ENCODE measurements at places on chromosomes 3 and 15.

DNA sequence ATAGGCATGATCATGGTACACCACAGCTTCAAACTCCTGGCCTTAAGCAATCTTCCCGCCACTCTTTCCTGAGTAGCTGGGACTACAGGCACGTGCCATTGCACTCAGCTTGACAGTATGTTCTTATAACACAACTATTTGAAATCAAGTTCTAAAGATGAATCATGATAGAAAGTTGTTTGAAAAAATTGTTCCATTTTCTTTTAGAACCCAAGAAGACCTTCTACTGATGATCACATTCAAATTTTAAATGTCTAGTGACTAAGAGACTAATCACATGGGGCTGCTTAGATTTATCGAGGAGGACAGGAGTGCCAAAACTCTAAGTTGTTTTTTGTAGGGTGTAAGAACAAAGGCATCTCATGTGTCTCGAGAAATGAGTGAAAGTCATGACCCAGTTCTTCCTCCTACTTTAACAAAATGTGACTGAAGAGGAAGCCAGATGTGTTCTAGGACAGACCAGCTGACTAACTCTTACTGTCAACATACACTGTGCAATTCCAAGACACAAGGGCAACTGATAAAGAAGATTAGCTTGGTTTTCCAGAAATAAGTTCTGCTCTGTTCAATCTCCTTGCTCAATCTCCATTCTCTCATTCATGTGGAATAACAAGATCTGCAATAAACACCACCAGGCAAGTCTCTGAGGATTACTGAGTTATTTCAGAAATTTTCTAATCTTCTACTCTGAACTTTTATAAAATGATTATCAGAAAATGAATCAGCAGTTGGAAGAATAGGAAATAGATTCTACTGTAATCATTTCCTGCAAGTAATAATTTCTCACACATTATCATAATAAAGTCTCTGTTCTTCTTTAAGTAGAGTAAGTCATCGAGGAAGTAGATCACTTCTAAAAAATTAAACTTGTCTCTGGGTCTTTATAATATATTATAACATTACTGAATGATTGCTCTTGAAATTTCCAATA, 122.6 kb upstream of the CCNL1 start:
- peak; percentile 56 for DNase-seq

DNA sequence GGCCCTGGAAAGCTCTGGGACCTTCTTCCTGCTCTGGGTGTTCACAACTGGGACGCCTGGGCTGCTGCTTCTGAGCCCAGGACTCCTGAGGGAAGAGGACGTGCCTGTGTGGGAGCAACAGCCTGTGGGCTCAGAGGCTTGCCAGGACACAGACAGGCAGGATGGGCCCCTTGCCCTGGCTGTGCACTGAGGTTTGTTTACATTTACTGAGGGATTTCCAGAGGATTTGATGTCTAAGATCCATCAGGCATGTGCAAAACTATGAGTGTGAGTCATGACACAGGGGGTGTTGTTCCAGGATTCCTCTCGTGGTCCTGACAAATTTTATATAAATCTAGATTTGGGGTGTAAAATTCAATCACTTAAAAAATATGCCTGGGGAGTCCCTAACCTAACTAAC, 10.6 kb downstream of the CCR9 start:
- DNase-seq = peak; percentile 38

GRCh38 chr3:71447803-71448202, 135.7 kb downstream of the FOXP1 start:
- DNase-seq = no peak

DNA sequence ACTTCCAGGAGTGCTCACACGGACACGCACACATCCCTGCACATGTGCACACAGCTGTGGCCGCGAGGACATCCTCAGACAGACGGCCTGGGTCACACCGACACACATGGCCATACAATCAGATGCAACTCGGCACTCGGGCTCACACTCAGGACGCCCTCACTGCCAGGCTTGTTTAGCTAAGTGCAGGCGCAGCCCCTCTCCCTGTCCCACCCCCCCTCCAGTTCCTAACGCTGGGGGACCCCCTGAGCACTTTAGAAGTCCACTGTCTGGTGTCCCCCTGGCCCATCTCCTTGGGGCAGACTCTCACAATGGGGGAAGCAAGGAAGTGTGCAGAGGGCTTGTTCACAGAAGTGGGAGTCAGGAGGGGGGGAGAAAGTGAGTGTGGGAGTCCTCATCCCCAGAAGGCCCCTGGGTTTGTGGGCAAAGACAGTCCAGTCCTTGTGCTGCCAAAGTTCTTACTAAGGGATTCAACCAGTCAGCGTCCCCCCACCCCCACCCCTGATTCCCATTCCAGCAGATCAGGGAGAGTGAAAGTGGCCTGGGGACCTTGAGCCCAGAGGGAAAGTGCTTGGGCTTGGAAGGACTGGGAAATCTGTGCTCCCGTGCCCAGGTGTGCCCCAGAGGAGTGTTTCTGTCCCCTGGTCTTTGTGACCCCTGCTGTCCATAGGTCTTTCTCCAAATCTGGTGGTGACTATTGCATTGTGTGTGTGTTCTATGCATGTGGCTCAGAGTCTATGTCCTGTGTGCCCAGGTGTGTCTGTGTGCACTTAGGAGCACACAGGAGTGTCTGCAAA, 767 bp upstream of the GATA2 start:
- no peak for DNase-seq

GRCh38 chr3:148319161-148319915, 378.4 kb upstream of the AGTR1 start:
- peak; percentile 47 for DNase-seq

DNA sequence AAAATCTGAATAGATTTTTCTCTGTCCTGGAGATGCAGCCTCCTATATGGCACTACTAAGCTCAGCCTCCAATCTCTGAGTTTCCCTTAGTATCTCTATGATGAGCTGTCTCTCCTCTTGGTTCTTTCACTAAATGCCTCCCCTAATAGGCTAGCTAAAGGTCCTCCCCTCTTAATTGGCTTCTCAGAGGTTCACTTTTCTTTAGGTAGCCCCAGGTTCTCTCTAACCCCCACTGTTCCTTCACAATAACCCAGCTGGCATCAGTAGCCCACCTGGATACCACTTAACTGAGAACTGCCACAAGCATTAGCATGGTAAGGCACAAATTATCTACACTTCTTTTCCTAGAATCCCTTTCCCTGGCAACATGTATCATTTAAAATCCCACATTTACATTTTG, 523.2 kb downstream of the IGSF11 start:
- DNase-seq = no peak

- DNase-seq = peak; percentile 97
Measured at GRCh38 chr15:35725353-35725752, 179.4 kb upstream of the DPH6 start.

GRCh38 chr3:175212896-175213295, 353.8 kb downstream of the NAALADL2 start:
- peak; percentile 54 for DNase-seq

- peak; percentile 24 for DNase-seq
Measured at GRCh38 chr3:40691452-40691861, 166.7 kb downstream of the ZNF621 start.

DNA sequence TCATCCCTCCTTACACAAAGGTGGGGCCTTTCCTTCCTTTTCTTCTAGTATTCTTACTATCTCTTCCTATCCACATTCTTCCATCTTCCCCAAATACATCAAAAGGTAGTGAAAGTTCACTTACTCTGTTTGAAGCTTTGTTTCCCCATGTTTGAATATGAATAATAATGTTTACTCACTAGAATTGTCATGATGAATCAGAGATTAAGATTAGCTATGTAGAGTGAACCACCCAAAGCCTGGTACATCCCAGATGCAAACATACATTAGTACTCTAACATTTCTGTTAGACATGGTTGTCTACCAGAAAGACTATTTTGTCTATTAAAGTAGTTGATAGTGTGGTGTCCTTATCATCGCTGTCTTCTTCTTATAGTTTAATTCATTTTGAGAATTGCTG, 327.1 kb upstream of the TBC1D5 start:
- DNase-seq = no peak

GRCh38 chr3:140103166-140103565, 168.2 kb downstream of the CLSTN2 start:
- DNase-seq = no peak

DNA sequence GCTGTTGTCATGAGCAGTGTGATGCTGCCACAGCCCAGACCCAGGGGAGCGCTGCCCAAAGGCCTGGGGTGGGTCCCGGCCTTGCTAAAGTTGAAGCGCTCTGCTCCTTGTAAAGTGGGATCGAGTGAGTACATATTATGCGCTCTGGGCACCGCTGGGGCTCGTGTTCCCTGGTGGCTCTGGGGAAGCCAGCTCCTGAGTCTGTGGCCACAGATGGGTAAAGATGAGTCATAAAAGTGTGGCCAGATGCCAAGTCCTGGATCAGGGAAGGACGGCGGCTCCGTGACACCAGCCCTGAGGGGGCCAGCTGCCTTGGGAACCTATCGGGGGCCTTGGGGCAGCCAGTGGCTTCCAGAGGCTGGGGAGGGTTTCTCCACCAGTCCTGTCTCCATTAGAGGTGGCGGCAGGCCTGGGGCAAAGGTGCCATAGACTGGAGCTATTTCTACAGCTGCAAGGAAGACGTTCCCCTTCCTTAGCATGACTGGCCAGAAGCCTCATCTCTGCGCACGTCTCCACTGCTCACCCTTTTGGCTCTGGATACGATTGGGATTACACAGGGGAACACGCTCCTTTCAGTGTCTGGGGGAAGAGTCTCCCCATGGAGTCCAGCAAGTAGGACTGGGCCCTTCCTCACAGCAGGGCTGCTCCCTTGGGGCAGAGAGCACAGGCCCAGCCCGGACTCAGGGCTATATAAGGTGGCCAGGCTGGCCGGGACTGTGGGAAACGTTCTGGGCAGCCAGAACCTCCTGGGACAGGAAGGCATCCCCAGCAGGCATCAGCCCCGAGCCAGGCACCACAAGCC, 1.2 kb upstream of the ITIH4 start:
- peak; percentile 94 for DNase-seq

GRCh38 chr3:141294301-141294700, 62.7 kb downstream of the PXYLP1 start:
- no peak for DNase-seq

All from PC-3 (cell line).